T-helper 2 cell treated with Interferon-gamma antibody and Interleukin-4, amounts not matched to agents 5 μg/mL and 100 μg/mL, for 36 hours (primary cell): ENCODE measurements at places on chromosomes 16 and 17.

DNA sequence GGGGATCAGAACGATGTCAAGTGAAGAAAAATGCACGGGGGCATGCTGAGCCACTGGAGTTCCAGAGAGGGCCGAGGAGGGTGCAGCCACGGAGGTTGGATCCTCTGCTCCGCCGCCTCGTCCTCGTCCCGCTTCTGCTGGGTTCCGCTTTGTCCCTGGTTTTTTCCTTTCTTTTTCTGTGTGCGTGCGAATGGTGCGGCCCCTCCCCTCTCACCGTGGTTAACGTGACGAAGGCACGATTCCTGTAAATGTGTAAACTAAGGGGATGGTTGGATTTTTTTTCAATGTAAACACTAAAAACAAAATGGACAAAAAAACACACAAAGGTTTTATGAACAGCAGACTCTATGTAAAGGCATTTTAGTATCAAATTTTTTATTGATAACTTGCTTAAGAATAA lies 46.7 kb downstream of the ACTG1 start:
- H3K4me3 ChIP-seq: no peak overlapping the region
- H3K27ac ChIP-seq: no peak overlapping the region
- no peaks in the 10 kb centered on the region for H3K27me3 ChIP-seq
- H3K4me1 ChIP-seq: no peaks in the 10 kb centered on the region
- H3K36me3 ChIP-seq: no peaks in the 10 kb centered on the region

- no peaks in the 10 kb centered on the region for H3K36me3 ChIP-seq
- H3K4me3 ChIP-seq: no peak overlapping the region
- H3K4me1 ChIP-seq: peaks cover 7% of the 10 kb centered on the region
- H3K27me3 ChIP-seq: peaks cover 13% of the 10 kb centered on the region
Observed at GRCh38 chr17:390025-390424, 37.4 kb upstream of the RPH3AL start.

DNA sequence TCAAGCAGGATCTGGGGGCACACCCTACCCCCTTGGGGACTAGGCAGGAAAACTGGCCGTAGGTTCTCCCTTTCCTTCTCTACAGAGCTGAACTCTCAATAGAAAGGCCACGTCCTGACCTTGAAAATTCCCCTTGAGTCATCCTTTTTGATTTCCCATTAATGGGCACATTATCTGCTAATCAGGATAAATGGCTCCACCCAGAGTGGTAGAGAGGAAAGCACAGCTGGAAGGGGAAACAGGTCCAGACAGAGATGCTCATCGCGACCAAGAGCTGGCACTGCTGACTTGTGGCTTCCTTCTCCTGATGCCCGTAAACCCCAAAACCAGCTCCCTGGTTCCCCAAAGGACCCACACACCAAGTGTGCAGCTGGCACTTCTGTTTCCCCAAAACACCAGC lies 206.5 kb upstream of the CDH5 start:
- H3K36me3 ChIP-seq: no peaks in the 10 kb centered on the region
- no peak overlapping the region for H3K27ac ChIP-seq
- H3K27me3 ChIP-seq: no peaks in the 10 kb centered on the region
- H3K4me1 ChIP-seq: no peaks in the 10 kb centered on the region
- H3K4me3 ChIP-seq: no peak overlapping the region

GRCh38 chr16:76931186-76931585 lies 259.8 kb upstream of the MON1B start:
- no peak for DNase-seq
- H3K27me3 ChIP-seq: no peaks in the 10 kb centered on the region
- no peaks in the 10 kb centered on the region for H3K4me1 ChIP-seq
- H3K36me3 ChIP-seq: no peaks in the 10 kb centered on the region
- no peak overlapping the region for H3K4me3 ChIP-seq

- H3K27ac ChIP-seq: no peak overlapping the region
- H3K4me3 ChIP-seq: peak overlapping the region; percentile 86
- no peak for DNase-seq
- H3K27me3 ChIP-seq: peaks cover 44% of the 10 kb centered on the region
- H3K36me3 ChIP-seq: no peaks in the 10 kb centered on the region
- H3K4me1 ChIP-seq: peaks cover 9% of the 10 kb centered on the region
Observed at GRCh38 chr16:14301169-14302030, 230.3 kb downstream of the MRTFB start.

- no peaks in the 10 kb centered on the region for H3K36me3 ChIP-seq
- no peak overlapping the region for H3K4me3 ChIP-seq
- H3K27ac ChIP-seq: no peak overlapping the region
- H3K4me1 ChIP-seq: no peaks in the 10 kb centered on the region
- no peak for DNase-seq
Observed at GRCh38 chr16:12470311-12471229, 333.1 kb downstream of the CPPED1 start.

- no peaks in the 10 kb centered on the region for H3K36me3 ChIP-seq
- H3K27me3 ChIP-seq: no peaks in the 10 kb centered on the region
- peaks cover 9% of the 10 kb centered on the region for H3K4me1 ChIP-seq
- H3K4me3 ChIP-seq: no peak overlapping the region
- H3K27ac ChIP-seq: no peak overlapping the region
Observed at GRCh38 chr16:54051821-54052220, 234.8 kb downstream of the IRX3 start.
